Peyer's patch (tissue), 4 donors: ENCODE measurements at places on chromosomes 1 and 21.
A peak's percentile ranks its signal among the peaks of the same experiment; 100 is the strongest.

DNA sequence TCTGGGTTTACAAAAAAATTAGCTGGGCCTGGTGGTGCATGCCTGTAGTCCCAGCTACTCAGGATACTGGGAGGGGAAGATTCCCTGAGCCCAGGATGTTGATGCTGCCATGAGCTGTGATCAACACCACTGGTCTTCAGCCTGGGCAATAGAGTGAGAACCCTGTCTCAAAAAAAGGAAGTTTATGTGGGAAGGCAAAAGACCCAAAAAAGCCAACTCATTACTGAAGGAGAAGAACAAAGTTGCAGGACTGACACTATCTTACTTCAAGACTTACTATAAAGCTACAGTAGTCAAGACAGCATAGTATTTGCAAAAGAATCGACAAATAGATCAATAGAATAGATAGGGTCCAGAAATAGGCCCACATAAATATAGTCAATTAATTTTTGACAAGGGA is 9.2 kb upstream of the PTGS2 start:
- no peak for DNase-seq

DNA sequence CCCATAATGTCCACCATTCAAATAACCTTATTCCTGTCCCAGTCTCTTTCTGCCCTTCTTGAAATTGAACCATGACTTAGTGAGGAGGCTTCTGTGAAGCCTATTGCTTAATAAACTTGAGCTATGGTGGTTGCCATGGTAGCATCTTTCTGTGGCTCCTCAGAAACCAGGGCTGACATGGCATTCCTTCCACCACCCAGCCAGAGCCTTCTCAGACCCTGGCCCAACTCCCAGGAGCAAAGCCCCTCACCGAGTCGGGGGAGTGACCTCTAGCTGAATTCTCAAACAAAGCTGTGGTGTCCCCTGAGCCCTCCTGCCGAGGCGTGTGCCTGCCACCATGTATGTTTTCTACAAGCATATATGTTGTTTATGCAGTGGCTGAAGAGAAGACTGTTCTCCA is 259.1 kb downstream of the CACNA1E start:
- DNase-seq = no peak

DNA sequence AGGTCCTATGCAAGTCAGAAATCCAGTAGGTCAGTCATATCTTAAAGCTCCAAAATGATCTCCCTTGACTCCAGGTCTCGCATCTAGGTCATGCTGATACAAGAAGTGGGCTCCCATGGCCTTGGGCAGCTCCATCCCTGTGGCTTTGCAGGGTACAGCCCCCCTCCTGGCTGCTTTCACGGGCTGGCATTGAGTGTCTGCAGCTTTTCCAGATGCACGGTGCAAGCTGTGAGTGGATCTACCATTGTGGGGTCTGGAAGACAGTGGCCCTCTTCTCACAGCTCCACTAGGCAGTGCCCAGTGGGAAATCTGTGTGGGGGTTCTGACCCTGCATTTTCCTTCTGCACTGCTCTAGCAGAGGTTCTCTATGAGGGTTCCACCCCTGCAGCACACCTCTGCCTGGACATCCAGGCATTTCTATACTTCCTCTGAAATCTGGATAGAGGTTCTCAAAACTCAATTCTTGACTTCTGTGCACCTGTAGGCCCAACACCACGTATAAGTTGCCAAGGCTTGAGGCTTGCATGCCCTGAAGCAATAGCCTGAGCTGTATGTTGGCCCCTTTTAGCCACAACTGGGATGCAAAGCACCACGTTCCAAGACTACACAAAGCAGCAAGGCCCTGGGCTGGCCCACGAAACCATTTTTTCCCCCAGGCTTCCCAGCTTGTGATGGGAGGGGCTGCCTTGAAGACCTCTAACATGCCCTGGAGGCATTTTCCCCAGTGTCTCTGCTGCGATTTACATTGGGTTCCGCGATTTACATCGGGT is 472.7 kb downstream of the NPHP4 start:
- no peak for DNase-seq

DNA sequence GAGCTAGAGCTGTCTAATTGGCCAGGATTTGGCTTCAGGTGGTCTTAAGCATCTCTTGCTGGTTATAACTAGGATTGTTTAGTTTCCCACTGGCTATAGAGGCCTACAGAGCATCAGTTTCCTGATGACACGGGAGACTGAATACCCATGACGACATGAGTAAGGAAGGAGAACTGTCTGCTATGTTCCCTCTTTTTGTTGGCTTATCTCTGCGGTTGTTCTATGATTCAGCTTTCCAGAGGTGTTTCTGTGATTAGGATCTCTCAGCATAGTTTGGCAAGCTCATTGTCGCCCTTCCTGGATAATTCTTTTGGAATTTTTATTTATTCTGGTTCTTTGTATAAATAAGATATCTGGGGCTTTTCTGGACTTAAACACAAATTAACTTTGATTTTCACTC is 163.4 kb downstream of the OLFM3 start:
- no peak for DNase-seq

DNA sequence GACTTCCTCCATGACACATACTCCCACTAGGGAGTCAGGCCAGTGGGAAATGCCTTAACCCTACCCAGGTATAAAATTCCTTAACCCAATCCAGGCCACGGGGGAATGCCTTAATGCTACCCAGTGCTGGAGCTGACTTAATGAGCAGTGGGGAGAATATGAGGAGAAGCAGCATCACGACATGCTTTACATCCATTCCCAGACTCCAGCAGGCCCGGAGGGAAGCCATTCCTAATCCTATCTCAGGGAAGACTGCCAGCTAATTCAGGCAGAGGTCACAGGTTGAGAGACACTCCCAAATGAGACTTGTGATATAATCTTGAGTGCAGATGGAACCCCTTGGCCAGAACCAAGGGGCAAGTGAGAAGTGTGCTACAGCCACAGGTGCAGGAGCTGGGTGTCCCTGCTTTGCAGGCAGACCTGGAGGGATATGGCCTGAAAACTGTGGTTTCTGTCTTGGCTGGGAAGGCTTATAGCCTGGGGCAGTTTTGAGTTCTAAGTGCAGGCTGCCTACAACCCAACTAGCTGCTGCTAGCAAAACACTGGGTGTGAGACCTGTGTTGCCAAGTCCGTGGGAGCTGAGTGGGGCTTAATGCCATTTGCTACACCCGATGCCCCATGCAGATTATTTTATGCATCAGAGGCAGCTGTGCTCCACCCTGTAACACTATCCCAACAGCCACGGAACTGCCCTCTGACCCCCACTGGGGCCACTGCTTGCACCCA is 45.1 kb upstream of the GUCA2A start:
- DNase-seq = no peak

GRCh38 chr1:108598340-108598739 is 38.4 kb downstream of the EEIG2 start:
- DNase-seq = no peak

DNA sequence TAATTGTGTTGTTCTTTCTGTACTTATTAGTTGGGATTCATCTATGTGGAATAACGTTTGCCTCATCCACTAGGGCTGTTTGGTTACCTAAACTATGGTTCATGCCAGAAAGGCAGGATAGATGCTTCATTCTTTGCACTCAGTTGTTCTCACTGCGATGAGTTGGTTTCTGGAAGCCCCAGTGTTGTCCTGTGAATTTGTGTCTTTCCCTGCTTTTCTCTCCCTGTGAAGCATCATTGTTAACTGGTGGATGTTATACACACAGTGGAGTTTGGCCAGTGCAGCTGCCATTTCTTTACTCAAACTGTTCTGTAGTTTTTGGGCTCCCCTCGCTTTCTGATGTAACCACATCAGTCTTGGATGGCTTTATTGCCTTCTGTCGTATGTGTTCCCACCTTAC is 143.6 kb upstream of the COL6A1 start:
- DNase-seq = no peak

DNA sequence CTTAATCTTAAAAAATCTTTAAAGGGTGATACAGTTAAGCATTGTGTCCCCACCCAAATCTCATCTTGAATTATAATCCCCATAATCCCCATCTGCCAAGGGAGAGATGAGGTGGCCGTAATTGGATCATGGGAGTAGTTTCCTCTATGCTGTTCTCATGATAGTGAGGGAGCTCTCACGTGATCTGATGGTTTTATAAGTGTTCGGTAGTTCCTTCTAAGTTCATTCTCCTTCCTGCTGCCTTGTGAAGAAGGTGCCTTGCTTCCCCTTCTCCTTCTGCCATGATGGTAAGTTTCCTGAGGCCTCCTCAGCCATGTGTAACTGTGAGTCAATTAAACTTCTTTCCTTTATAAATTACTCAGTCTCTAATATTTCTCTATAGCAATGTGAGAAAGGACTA is 10.7 kb downstream of the DHRS3 start:
- DNase-seq = no peak

DNA sequence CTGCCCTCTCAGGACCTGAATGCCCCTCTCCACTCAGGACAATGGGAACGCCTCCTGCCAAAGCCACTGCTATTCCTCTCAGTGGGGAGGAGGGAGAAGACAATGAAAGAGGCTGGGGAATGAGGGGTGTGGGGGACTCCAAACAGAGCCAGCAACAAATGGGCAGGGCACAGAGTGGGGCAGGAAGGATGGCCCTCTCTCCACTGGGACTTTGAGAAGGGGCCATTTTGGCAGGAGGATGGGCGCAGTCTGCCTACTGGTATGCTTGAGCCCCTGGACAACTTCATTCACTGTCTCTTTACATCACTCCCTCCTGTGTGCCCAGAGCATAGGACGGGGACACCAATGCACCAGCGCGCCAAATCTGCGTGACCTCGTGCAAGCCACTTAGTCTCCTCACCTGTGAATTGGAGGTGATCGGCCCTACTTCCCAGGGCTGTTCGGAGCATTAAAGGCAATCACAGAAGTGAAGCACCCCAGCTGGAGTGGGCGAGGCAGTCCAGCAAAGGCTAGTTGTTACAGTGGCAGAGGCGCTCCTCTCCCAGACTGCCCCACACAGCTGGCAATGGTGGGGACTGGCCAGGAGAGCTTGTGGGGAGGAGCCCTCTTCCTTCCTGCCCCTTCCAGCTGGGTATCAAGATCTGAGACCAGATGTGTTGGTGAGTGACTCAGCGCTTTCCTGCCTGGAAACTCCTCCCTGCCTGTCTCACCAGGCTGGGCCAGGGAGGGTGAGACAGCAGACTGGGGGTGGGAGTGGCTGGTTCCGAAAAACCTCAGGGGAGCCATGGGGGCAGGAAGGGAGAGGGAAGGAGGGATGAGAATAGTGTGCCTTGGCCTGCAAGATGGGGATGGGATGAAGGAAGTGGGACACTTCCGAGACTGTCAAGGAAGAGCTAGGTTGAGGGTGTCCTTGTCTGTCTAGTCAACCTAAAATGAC is 22.4 kb upstream of the SYNC start:
- peak; percentile 75 for DNase-seq

DNA sequence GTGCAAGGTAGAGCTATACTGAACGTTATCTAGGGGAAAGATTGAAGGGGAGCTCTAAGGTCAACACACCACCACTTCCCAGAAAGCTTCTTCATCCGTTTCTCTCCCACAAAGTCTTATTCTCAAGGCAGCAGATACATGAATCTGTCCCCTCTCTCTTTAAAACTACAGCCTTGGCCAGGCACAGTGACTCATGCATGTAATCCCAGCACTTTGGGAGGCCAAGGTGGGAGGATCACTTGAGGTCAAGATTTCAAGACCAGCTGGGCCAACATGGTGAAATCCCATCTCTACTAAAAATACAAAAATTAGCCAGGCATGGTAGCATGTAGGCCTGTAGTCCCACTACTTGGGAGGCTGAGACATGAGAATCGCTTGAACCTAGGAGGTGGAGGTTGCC is 8.1 kb downstream of the CYP4X1 start:
- DNase-seq = no peak

DNA sequence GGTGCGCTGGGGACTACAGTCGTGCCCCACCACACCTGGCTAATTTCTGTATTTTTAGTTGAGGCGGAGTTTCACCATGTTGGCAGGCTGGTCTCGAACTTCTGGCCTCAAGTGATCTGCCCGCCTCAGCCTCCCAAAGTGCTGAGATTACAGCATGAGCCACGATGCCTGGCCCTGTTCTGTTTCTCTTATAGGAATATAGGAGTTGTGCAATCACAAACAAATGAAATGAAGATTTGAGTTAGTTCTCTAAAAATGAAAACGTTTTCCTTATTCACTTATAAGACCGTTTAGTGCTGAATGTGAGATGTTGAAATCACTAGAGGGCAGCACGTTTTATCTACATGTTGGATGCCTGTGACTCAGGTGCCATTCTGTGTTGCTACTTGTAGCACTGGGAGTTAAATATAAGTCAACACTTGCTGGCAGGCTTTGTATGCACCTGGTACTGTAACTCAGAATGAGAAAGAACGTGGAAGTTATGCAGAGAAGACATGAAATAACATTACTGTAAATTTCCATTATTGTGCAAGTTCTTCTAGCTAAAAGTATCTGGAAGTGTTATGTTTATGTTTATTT is 45.8 kb downstream of the MIGA1 start:
- DNase-seq = no peak

- no peak for DNase-seq
Observed at GRCh38 chr1:55539652-55540512, 324.7 kb upstream of the USP24 start.

DNA sequence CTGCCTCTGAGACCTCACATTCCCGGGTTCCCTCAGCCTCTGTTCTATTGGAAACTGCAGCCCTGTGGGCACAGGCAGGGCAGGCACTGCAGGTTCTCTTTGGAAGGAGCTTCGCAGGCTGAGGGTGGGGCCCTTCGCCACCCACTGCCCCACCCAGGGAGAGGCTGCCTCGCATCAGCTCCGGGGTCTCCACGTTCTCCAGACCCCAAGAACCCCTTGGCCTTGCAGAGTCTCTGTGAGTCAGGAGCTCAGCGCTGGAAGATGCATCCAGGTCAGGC is 8.6 kb upstream of the C1orf159 start:
- DNase-seq = peak; percentile 85

DNA sequence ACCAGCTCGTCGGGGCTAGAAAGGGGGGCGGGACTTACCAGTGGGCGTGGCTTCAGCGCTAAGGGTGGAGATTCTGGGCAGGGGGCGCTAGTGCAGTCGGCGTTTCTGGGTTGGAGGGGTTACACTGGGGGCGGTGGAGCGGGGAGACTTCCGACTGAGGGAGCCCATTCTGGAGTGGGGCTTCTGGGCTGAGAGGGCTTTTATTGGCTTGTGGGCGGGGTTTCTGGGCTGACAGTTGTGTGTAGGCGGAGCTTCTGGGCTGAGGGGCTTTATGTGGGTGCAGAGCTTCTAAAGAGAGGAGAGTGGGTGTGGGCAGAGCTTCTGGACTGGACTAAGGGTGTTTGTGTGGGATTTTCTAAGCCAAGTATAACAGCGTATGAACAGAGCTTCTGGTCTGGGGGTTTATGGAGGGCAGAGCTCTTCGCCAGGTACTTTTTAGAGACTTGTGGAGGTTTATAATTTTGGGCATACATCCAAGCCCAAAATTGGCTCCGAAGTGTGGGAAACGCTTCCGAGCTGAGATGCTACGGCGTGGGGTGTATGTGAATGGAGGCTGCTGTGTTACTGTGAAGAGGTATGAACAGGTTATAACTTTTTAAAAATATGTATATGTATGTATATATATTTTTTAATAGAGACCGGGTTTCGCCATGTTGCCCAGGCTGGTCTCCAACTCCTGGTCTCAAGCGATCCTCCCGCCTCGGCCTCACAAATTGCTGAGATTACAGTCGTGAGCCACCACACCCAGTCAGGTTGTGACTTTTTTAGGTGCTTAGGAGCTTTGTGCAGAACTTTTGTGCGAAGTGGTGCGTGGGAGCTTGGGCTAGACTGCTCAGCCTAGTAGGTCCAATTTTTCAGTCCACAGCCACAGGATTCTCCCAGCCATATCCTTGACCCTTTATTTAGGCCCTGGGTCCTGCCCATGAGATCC is 825 bp downstream of the TMEM39B start:
- DNase-seq = no peak
